Stimulated activated naive CD4-positive, alpha-beta T cell treated with Interleukin-2 at 50 U/mL for 16 hours (primary cell): ENCODE measurements at places on chromosomes 16 and 17.

DNA sequence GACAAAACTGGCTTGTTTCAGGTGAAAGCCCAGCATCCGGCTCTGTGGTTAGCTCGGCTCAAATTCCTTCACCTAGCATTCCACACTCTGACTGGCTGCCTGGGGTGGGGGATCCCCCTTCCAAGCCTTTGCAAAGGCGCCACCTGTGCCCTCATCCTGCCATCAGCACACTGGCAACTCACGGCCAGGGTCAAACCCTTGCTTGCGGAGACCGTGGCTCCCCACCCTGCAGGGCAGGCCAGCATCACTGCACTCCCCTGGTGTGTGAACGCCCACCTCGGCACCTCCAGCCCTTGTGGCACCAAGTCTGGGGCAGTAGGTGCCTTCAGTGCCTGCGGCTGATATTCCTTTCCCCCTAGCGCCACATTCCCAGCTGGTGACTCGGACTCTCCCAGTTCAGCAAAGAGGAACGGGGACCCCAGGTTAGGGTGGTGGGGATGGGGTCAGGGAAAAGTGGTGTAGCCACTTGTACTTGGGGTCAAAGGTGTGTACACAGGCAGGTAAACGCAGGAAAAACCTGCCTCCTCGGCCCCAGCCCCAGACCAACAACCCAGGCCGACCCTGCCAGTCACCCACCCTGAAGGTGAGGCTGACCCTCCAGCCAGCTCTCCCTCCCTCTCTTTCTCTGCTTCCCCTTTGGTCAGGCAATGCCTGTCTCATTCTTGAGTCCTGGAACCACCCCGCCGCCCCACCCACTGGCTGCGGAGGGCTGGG, 1.1 kb downstream of the FLII start:
- no peak for DNase-seq

DNA sequence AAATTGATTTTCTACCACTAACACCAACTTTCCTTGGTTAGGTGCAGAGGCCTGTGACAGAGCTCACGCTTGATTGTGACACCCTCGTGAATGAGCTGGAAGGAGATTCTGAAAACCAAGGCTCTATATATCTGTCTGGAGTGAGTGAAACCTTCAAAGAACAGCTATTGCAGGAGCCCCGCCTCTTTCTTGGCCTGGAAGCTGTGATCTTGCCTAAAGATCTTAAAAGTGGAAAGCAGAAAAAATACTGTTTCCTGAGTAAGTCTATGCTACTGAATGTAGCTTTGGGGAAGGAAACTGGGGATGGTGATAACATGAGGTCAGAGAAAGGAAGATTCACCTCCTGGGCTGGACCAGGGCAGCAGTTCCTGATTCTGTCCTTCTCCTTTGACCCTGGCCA, 38.3 kb downstream of the REXO5 start:
- no peak for DNase-seq

GRCh38 chr17:76085066-76085730, 6.2 kb downstream of the ZACN start:
- DNase-seq: no peak

DNA sequence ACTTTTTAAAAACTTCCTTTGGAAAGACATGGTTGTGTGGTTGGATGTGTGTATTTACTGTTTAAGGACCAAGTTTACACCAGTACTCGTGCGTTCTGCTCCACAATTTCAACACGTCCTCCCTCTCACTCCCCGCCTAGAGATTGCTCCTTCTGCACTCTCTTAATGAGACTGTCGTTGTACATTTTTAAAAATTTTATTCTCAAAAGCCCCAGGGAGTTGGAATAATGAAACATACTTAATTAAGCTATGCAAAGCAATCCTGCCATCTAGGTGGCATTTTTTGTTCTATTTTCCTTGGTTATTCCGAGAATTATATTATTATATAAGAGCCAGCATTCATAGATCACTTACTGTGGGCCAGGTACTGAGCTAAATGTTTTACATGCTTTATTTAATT, 264.5 kb downstream of the GRIN2A start:
- DNase-seq: no peak

DNA sequence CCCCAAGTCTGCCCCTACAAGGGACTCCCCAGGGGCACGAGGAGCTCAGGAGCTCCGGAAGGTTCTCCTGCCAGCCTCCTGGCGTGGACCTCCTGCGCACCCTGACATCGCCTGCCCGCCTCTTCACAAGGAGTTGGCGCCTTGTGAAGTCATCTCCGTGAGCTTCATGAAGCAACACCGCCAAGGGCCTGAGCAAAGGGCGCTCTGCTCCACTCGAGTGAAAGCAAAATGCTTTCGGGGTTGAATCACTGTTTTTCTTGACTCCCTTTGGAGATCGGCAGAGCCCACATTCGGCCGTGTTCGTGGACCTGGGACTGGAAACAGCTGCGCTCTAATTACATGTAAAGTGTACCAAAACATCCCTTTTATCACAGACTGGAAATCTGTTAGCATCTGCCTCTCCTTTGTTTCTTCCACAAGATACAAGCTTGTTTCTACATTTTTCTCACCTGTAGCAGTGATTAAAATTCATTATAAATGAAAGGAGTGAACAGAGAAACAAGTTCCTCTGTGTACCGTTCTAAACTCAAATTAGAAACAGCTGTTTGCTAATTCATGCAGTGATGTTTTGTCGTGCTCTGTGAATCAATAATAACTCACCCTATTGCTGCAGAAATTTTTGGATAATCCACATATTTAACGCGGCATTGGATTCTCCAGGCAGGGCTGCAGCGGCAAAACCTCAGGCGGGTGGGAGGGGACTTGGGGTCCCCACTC, 203.3 kb downstream of the ZNF423 start:
- no peak for DNase-seq

GRCh38 chr17:55709984-55710383, 12.7 kb downstream of the TMEM100 start:
- no peak for DNase-seq

GRCh38 chr16:84606081-84606875, 11.6 kb downstream of the COTL1 start:
- no peak for DNase-seq

GRCh38 chr17:29874931-29875596, 55.0 kb downstream of the SSH2 start:
- no peak for DNase-seq
